ENCODE measurements at places on chromosomes 6 and 20. TPM values are rescaled to one million over a fixed set of nuclear protein-coding genes. Genes with fewer than 3 reads are reported as not detected.

DNA sequence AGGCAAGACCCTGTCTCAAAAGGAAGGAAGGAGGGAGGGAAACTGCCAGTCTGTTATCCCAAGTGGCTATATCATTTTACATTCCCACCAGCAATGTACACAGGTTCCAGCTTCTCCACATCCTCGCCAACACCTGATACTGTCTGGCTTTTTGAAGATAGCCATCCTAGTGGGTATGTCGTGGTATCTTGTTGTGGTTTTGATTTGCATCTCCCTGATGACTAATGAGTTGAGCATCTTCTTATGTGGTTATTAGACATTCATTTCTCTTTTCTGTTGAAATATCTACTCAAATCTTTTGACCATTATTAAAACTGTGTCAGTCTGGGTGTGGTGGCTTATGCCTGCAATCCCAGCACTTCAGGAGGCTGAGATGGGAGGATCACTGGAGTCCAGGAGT lies 47.9 kb upstream of the ARID1B start:
- no peaks in the 10 kb centered on the region for H3K36me3 ChIP-seq
- DNase-seq = peak; percentile 26
- H3K27me3 ChIP-seq = 0 out of 2 replicates have a peak, but pooled peaks cover 8% of the 10 kb centered on the region
- H3K27ac ChIP-seq = no peak overlapping the region
- peaks cover 6% of the 10 kb centered on the region for H3K4me1 ChIP-seq

- H3K4me1 ChIP-seq = no peaks in the 10 kb centered on the region
- H3K27me3 ChIP-seq = no peaks in the 10 kb centered on the region
- no peak overlapping the region for H3K27ac ChIP-seq
- no peak overlapping the region for H3K4me3 ChIP-seq
Measured at GRCh38 chr20:11778206-11778570, 139.5 kb upstream of the BTBD3 start.

GRCh38 chr6:50333696-50334095 lies 284.0 kb upstream of the DEFB112 start:
- no peaks in the 10 kb centered on the region for H3K4me1 ChIP-seq
- no peak for DNase-seq
- no peak overlapping the region for H3K27ac ChIP-seq

- no peak for DNase-seq
- H3K4me1 ChIP-seq = peaks cover 6% of the 10 kb centered on the region
- no peaks in the 10 kb centered on the region for H3K27me3 ChIP-seq
- no peak overlapping the region for H3K27ac ChIP-seq
- H3K4me3 ChIP-seq = no peak overlapping the region
- H3K36me3 ChIP-seq = no peaks in the 10 kb centered on the region
Measured at GRCh38 chr6:1486387-1486786, 97.0 kb downstream of the FOXF2 start.

- peaks cover 56% of the 10 kb centered on the region for H3K27me3 ChIP-seq
- DNase-seq = no peak
- H3K4me1 ChIP-seq = no peaks in the 10 kb centered on the region
- no peak overlapping the region for H3K4me3 ChIP-seq
Measured at GRCh38 chr20:17345321-17345720, 118.5 kb downstream of the PCSK2 start.

- peaks cover 21% of the 10 kb centered on the region for H3K36me3 ChIP-seq
- H3K27me3 ChIP-seq = no peaks in the 10 kb centered on the region
- peaks cover 15% of the 10 kb centered on the region for H3K4me1 ChIP-seq
- no peak overlapping the region for H3K4me3 ChIP-seq
- no peak for DNase-seq
Measured at GRCh38 chr20:3904857-3905256, 15.7 kb downstream of the PANK2 start.

DNA sequence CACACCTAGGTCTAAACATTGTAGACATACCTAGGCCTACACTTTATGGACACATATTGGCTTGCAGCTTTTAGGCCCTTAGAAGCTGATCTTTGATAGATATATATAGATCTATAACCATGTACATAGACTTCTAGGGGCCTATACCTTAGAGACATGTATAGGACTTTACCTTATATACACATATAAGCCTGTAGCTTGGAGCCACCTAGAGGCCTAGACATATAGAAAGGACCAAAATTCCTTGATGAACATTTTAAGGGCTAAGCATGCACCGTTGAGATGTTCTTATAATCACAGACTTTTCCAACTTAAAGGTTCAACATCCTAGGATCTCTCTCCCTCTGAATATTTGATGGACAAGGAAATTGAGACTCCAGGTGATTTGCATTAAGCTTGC lies 371.7 kb upstream of the SASH1 start:
- no peak for DNase-seq
- no peak overlapping the region for H3K27ac ChIP-seq
- no peaks in the 10 kb centered on the region for H3K36me3 ChIP-seq
- H3K4me3 ChIP-seq = no peak overlapping the region
- no peaks in the 10 kb centered on the region for H3K4me1 ChIP-seq
- no peaks in the 10 kb centered on the region for H3K27me3 ChIP-seq

GRCh38 chr6:7878401-7878964 lies 32.1 kb downstream of the TXNDC5 start:
- no peak for DNase-seq
- no peak overlapping the region for H3K4me3 ChIP-seq
- peaks cover 20% of the 10 kb centered on the region for H3K36me3 ChIP-seq
- H3K27me3 ChIP-seq = no peaks in the 10 kb centered on the region
- H3K27ac ChIP-seq = no peak overlapping the region

DNA sequence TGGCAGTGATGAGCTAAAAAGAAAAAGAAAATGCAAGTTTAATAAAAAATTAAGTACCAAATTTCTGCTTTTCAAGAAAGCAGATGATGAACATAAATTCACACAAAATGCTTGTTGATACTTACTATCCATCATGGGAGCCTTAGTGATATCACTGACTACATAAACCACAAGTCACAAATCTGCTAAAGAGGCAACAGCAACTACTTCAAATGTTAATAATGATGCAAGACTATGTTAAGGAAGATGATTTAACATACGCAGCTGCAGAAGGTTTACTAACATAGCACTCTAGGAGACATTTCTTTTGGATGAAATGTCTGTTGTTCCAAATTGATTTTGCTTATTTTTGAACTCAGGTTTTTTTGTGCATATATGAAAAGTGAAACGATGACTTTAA lies 18.6 kb downstream of the FYN start:
- H3K27me3 ChIP-seq = 0 out of 2 replicates have a peak, but pooled peaks cover 5% of the 10 kb centered on the region
- no peak overlapping the region for H3K4me3 ChIP-seq
- H3K27ac ChIP-seq = no peak overlapping the region

- H3K27me3 ChIP-seq = no peaks in the 10 kb centered on the region
- no peak for DNase-seq
- H3K4me3 ChIP-seq = no peak overlapping the region
- H3K36me3 ChIP-seq = no peaks in the 10 kb centered on the region
Measured at GRCh38 chr6:152701081-152701862, 3.6 kb downstream of the MYCT1 start.

- H3K36me3 ChIP-seq = no peaks in the 10 kb centered on the region
- no peak for DNase-seq
- no peaks in the 10 kb centered on the region for H3K27me3 ChIP-seq
- H3K4me1 ChIP-seq = no peaks in the 10 kb centered on the region
- no peak overlapping the region for H3K27ac ChIP-seq
Measured at GRCh38 chr6:138025528-138025978, 81.7 kb downstream of the PERP start.

DNA sequence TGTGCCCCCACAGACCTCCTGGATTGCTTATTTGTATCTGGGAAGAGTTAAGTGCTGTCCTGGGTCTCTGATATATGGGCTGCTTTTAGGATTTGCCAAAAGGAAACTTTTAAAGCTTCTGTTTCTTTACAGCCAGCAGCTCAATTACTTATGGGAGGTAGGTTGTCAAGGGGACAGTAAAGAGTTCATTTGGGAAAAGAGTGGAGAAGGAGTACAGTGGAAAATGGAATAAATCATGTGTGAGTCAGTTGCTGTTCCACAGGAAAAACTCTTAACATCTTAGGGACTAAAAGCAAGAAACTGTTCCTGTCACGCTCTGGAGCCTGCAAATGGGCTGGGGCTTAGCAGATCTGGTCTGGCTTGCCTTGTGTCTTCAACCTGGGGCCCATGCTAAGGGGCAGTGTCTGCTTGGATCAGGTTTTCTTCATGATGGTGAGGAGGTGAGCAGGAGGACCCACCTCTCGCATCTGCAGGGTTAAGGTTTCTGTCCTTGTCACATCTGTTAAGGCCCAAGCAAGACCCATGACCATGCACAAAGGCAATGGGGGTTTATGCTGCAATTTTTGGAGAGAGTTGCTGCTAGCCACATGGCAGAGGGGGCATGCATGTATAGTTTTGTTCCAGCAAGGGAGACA lies 8.7 kb upstream of the CST1 start:
- H3K27ac ChIP-seq = no peak overlapping the region
- H3K4me3 ChIP-seq = no peak overlapping the region
- no peak for DNase-seq
- no peaks in the 10 kb centered on the region for H3K36me3 ChIP-seq
- no peaks in the 10 kb centered on the region for H3K4me1 ChIP-seq

DNA sequence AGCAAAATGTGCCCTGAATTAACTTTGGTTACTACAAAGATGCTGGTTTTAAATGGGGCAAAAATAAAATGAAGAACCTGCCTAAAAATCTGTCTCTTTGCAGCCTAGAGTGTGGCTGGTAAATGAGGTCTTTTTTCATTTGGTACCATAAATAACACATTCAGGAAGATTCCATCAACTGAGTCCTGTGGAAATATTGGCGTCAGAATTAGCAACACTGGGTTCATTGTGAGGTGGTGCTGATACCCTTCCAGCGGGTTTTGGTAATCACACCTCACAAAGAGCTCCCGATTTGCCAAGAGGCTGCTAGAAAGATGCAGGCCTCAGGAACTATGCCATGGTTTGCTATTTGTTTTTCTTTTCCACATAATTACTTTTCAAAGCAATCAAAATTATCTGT lies 55.3 kb downstream of the FAM50B start:
- H3K27ac ChIP-seq = no peak overlapping the region
- H3K27me3 ChIP-seq = no peaks in the 10 kb centered on the region
- H3K4me3 ChIP-seq = no peak overlapping the region

DNA sequence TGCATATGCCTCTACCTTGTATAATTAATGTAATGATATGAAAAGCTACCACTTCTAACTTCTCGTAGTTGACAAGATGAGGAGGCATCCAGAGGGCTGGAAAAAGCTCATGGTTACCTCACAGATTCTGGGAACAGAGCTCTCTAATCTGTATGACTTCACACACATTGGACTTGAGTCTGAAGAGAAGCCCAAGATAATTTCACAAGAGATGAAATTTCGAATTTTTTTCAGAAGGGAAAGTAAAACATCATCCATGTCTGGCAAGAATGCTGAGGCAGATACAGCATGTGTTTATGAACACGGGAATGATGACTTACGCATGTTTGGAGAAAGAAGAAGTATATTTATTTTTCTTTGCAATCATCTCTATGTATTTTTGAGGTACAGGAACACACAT lies 141.8 kb upstream of the TENT5A start:
- no peaks in the 10 kb centered on the region for H3K4me1 ChIP-seq
- H3K27me3 ChIP-seq = no peaks in the 10 kb centered on the region
- H3K27ac ChIP-seq = no peak overlapping the region
- no peaks in the 10 kb centered on the region for H3K36me3 ChIP-seq

- no peaks in the 10 kb centered on the region for H3K36me3 ChIP-seq
- H3K27ac ChIP-seq = no peak overlapping the region
- no peak for DNase-seq
- H3K4me3 ChIP-seq = no peak overlapping the region
Measured at GRCh38 chr6:134936476-134936875, 13.4 kb downstream of the ALDH8A1 start.

DNA sequence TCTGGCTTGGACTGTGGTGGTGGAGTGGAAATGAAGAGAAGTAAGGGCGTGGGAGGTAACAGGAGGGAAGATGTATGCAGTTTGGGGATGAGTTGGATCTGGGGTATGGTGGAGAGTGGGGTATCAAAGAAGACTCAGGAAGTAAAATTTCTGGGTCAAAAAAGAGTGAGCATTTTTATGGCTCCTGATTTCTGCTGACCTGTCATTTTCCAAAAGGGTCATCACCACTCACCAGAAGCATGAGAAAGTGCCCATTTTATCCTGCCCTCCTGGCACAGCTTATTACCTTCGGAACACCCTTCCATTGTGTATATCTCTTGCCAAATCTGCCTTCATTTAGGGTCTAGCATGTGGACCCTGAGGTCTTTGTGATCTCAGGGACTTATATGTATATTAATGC lies 17.3 kb downstream of the TOX2 start:
- DNase-seq = no peak
- no peaks in the 10 kb centered on the region for H3K27me3 ChIP-seq
- H3K36me3 ChIP-seq = no peaks in the 10 kb centered on the region
- H3K27ac ChIP-seq = no peak overlapping the region
- H3K4me1 ChIP-seq = peaks cover 6% of the 10 kb centered on the region

DNA sequence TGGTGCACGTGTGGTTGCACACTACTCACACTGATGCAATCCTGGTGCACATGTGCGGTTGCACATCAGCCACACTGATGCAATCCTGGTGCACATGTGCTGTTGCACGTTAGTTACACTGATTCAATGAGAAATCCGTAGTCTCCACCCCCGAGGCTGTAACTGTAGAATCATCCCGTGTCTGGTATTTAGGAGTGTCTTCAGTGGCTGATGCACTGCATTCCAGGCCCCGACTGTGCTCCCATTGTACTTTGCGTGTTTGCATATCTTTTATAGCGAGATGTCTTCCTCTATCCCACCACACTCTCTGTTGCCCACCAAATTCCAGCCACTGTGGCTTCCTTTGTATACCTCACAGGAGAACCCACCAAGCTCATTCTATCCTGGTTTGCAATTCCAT lies 87.8 kb upstream of the MTHFD1L start:
- no peak overlapping the region for H3K27ac ChIP-seq
- H3K4me3 ChIP-seq = no peak overlapping the region
- H3K36me3 ChIP-seq = no peaks in the 10 kb centered on the region
- no peaks in the 10 kb centered on the region for H3K4me1 ChIP-seq

GRCh38 chr20:61881416-61881815 lies 184.3 kb downstream of the TAF4 start:
- no peaks in the 10 kb centered on the region for H3K36me3 ChIP-seq
- DNase-seq = no peak
- no peak overlapping the region for H3K27ac ChIP-seq
- peaks cover 6% of the 10 kb centered on the region for H3K27me3 ChIP-seq
- H3K4me3 ChIP-seq = no peak overlapping the region

DNA sequence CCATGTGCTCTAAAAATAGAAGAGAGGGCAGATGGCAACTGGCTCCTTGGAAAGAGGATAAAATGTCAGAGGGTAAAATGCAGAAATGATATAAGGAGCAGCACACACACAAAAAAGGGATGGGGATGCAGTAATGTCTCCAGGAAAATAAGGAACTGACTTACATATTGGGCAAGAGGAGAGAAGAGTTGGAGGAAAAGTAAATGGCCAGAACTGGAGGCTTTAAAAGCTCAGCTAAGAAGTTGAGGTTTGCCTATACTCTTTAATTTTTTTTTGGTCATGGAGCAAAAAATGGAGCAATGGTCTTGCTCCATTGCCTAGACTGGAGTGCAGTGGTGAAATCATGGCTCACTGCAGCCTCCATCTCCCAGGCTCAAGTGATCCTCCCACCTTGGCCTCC lies 93.7 kb downstream of the SULF2 start:
- H3K27ac ChIP-seq = no peak overlapping the region
- no peaks in the 10 kb centered on the region for H3K36me3 ChIP-seq
- H3K4me1 ChIP-seq = peaks cover 8% of the 10 kb centered on the region

RALGAPB gene
- total RNA-seq = 24.0 TPM

DPPA5 gene
- not detected for total RNA-seq

ULBP1 gene
- total RNA-seq = 12.4 TPM

NRSN1 gene
- not detected for total RNA-seq

FRK gene
- total RNA-seq = 3.7 TPM

B4GALT5 gene
- 92.5 TPM for total RNA-seq
